Epithelial cell of prostate (primary cell): ENCODE measurements at places on chromosomes 16 and 17.

GRCh38 chr17:44249501-44250246 lies 18.3 kb downstream of the SLC4A1 start:
- no peak for DNase-seq

GRCh38 chr16:87701505-87701921 lies 64.3 kb downstream of the KLHDC4 start:
- DNase-seq, result no peak

DNA sequence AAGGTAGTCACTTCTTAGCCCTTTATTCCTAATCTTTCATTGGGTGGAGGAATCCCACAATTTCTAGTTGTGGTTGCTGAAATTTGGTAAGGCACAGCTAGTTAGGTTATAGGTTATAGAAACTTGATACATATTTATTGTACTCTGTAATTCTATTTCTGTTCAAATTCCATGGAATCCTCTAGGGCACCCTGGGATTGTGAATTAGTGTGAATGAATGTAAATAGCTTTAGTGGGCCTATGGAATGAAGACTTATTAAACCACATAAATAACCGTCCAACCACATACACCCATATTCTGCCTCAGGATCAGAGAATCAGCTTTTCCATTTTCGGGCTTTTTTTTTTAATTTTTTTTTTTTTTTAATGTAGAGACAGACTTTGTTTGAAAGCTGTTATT lies 9.2 kb downstream of the TANC2 start:
- DNase-seq, result no peak

GRCh38 chr17:22300731-22301352 lies 608.5 kb downstream of the KCNJ18 start:
- no peak for DNase-seq

- no peak for DNase-seq
Observed at GRCh38 chr16:79162977-79163376, 437.6 kb downstream of the MAF start.

DNA sequence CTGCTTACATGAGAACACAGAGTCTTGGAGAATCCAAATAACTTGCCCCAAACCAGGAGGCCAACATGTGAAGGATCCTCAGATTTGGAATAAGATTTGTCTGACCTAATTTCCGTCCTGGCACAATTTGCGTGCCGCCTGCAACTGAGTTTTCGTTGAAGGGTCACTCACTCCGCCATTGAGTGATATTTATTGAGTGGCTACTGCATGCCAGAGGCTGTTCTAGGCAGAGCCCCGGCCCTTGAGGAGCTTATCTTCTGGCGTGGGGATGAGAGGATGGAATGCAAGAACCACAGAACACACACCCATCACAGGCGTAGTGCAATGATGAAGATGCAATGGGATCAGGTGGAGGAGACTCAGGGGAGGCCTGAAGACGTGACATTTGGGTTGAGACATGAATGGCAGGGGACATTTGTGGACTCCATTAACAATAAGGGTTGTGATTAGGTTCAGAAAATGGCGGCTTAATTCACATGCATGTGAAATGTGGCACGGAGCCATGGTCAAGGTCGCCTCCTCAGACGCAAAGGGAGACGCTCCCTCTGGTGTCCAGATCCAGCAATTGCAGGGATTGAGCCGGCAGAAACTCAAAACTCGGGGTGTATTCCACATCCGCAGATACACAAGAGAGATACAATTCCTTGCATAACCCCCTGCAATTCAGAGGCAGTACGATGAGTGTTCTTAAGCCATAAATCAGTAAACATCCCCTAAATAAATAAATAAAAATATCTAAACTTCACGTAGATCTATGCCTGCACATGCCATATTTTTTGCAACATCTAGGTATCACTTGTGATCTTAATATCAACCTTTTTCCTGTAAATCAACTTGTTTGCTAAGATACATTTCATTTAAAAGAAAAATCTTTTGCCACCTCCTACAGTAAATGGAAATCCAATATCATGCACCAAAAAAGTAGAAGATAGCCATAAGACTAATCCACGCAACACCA lies 57.9 kb upstream of the CACNG4 start:
- peak; percentile 36 for DNase-seq

- no peak for DNase-seq
Observed at GRCh38 chr17:46889992-46890564, 32.9 kb upstream of the GOSR2 start.

DNA sequence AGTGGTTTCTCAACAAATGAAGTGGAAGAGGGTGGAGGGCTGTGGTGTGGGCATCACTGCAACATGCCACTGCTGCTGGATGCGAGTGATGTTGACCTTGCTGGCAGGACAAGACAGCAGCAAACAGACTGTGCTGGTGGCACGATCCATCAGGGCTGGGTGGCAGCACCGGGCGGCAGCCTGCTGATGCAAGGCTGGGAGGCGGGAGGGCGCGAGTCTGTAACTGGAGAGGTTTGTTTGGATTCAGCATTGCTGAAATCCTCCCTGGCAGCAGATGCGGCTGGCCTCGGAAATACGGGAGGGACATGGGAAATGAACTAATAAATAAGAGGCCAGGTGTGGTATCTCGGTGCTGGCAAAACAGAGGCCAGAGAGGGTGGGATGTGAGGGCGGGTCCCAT lies 224.2 kb downstream of the ENGASE start:
- DNase-seq, result no peak

- no peak for DNase-seq
Observed at GRCh38 chr17:53543472-53543871, 279.3 kb upstream of the KIF2B start.

DNA sequence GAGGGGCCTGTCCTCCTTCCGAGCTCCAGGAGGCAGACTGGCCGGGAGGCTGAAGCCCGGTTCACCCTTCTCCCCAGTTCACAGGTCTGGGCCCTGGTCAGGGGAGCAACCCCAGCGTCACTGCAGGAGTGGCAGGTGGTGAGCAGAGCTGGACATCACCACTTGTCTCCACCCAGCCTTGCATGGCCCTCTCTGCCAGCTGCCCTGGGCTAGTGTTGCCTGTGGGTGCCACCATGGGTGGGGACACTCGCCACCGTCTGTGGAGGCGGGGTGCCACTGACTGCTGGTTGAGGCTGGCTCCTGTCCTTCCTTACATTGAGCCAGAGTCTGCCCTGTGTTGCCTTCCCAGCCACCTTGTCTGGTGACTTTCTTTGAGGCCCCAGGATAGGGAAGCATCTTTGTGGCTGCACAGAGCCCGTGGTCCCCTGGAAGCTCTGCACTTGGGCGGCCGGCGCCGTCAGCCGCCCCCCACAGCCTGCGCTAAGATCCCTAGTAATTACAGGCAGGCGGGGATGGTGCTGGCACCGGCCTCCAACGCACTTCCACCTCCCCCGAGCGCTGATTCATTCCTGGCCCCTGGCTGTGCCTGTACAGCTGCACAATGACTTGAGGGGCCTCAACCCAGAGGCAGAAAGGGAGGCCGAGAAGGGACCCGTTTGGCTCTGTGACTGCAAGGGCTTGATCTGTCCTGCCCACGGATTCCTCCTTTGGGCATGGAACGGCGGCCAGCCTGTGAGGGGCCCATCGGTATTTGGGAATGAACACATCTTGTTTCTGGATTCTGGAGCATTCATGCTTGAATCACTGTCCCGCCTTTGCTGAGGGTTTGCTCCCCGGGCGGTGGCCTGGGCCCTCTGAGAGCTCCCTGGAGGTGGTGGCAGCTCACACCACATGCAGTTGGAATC lies 5.2 kb downstream of the BAIAP2 start:
- DNase-seq, result no peak

GRCh38 chr17:28008513-28008912 lies 34.0 kb upstream of the NLK start:
- DNase-seq, result no peak

DNA sequence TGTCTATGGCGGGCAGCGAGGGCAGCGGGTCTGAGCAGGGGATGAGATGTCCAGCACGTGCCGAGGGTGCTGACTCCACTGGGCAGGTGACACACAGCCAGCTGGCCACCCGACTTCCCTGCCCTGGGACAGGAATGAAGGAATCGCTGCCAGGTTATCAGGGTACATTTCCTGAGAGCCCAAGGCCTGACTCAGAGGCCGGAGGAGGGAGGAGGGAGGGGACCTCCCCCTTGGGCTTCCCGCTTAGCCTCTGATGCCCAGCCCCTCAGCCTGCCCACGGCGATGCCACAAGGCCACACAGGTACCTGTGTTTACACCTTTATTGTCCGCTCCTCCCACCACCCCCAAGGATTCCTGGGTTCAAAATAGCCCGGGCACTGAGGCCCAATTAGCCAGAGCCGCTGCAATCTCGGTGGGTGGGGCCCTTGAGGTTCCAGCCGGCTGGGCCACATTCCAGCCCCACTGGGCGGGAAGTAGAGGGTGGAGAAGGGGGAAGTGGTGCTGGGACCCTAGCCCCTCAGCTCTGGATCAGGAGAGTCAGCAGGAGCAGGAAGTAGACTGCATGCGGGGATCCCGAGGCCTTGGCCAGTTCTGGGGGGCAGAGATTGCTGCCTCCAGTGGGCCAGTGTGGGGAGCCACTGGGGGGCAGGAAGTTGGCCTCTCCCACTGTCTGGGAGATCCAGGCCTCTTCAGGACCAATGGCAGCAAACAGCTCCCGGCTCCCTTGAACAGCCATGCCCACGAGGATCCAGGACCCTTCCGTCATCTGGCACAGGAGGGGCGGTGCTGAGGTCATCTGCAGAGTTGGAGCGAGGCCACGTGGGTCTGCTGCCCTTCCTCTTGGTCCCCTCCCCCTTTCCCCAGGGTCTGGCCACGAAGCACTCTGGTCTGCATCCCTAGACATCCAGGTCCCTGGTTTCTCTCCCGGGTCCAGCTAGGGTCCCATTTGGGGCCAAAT lies 3.4 kb upstream of the PRSS8 start:
- peak; percentile 68 for DNase-seq

DNA sequence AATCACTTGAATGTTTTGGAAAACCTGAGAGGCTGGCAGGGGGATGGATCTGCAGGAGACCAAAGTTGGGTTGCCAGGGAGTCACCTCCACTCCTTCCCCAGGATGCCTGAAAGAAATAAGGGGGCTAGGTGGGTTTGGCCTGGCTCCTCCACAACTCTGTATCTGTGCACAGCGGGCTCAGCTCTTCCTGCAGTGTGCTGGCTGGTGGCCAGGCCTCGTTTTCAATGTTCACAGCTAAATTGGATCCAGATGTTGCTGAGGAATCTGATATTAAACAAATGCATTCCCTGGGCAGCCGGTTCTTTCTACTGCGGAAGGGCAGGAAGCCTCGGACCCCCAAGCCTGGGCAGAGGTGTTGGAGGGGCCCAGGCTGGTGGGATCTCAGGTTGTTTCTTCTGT lies 106.2 kb downstream of the N4BP1 start:
- DNase-seq, result no peak

GRCh38 chr17:49646391-49647255 lies 31.3 kb downstream of the SPOP start:
- peak; percentile 36 for DNase-seq

GRCh38 chr17:59428916-59429485 lies 97.5 kb downstream of the YPEL2 start:
- DNase-seq, result no peak

- no peak for DNase-seq
Observed at GRCh38 chr17:10648381-10648780, 8.7 kb downstream of the MYH3 start.

DNA sequence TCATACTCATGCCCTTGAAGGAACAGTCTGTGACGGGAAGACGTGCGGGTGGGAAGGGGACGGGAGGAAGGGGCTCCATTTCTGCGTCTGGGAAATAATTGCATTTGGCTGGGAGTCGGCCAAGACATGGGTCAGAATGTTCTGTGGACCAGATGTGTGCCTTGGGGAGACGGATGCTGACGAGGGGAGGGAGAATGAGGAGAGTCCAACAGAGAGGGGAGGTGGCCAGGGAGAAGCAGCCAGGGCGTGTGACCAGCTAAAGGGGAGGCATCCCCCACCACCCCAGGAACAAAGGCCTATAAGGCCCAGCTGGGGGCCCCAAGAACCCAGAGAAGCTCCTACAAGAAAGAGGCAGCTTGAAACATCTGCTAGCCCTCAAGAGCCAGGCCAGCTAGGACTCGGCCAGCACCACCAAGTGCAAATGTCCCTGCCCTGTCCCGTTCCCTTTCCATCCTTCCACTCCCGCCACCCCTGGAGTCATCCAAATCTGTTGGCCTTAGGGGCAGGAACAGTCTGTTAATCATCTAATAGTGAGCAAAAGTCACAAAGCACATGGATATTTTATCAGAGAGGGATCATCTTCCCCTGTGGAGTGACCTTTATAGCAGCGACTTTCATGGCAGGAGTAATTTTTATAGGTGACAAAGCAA lies 42.5 kb upstream of the BCO1 start:
- no peak for DNase-seq

GRCh38 chr17:30133197-30133596 lies 16.6 kb downstream of the NSRP1 start:
- DNase-seq, result no peak

GRCh38 chr17:72365857-72366414 lies 245.1 kb downstream of the SOX9 start:
- no peak for DNase-seq

- DNase-seq, result no peak
Observed at GRCh38 chr16:87074641-87075318, 242.4 kb downstream of the C16orf95 start.

- no peak for DNase-seq
Observed at GRCh38 chr17:31859487-31860008, 504 bp upstream of the COPRS start.

- peak; percentile 88 for DNase-seq
Observed at GRCh38 chr16:24525970-24526559, 13.3 kb upstream of the RBBP6 start.

GRCh38 chr17:2362016-2362415 lies 24.7 kb downstream of the SGSM2 start:
- no peak for DNase-seq

- peak; percentile 84 for DNase-seq
Observed at GRCh38 chr16:83994087-83994486, 26.0 kb downstream of the NECAB2 start.

DNA sequence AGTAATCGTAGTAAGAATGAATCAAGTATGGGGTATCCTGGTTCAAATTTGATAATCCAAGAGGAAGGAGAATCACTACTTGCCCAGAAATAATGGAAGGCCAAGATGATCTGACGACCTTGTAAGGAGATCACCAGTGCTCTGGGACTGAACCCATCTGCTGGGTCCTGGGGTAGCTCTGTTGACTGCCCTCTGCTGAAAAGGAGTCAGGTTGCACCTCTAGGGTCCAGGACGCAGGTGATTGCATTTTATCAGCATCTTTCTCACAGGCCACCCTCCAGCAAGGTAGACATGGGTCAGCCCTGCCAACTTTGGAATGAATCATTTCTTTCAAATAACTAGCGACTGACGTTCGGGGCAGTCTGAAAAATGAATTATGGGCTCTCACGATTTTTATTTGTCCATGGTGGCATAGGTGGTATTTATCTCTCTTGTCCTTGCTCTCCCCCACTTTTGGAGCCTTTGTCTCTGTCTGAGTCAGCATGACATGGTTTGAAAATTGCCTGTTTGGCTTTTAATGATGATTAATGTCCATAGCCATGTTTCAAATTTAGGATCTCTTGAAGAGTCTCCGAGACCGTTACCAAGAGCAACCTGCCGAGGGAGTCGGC lies 163.7 kb downstream of the MSI2 start:
- no peak for DNase-seq

GRCh38 chr17:48553190-48553547 lies 8.3 kb upstream of the HOXB2 start:
- DNase-seq, result no peak

GRCh38 chr17:50588391-50589049 lies 28.0 kb downstream of the CACNA1G start:
- no peak for DNase-seq

GRCh38 chr16:88491560-88492310 lies 38.7 kb downstream of the ZFPM1 start:
- no peak for DNase-seq

GRCh38 chr17:73956595-73957465 lies 246.6 kb upstream of the RPL38 start:
- no peak for DNase-seq
